ENCODE measurements at places on chromosomes 6 and 20. TPM values are rescaled to one million over a fixed set of nuclear protein-coding genes. Genes with fewer than 3 reads are reported as not detected.
A peak's percentile ranks its signal among the peaks of the same experiment; 100 is the strongest.

- no peak for DNase-seq
Observed at GRCh38 chr6:81906709-81907204, 154.3 kb upstream of the TENT5A start.

- DNase-seq: peak; percentile 6
Observed at GRCh38 chr20:35012227-35013069, 56.8 kb downstream of the MYH7B start.

DNA sequence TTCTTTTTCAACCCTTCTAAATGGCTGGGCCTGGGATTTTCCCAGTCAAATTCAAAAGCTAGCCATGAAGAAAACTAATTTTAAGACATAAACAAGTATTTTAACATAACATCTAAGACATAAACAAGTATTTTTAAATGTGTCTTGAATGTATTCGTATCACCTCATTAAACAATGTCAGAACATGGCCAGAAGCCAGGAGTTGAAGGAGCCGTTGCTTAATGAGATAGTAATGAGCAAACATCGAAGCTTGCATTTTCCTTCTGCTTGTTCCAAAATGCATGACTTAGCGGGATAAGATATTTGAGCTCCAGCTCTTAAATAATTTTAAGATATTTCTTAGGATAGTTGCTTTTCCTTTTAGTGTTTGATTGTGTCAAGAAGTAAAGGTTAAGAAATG is 4.2 kb upstream of the RNF182 start:
- DNase-seq: no peak

DNA sequence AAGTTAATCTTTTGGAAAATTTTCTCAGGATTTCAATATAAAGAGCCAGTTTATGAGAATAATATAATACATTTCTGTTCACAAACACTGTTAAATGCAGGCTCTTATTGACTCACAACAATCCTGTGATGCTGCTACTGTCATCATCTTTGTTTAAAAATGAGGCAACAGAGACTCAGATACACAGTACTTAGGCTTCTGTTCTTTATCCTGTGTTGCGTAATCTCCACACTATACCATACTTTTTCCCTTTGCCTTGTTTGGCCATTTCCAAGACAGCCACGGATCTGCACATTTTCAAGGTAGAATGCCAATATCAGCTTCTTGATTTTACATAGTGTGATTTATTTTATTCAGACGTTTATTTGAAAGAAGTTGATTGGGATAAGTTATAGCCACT is 699.0 kb upstream of the CITED2 start:
- DNase-seq: no peak

DNA sequence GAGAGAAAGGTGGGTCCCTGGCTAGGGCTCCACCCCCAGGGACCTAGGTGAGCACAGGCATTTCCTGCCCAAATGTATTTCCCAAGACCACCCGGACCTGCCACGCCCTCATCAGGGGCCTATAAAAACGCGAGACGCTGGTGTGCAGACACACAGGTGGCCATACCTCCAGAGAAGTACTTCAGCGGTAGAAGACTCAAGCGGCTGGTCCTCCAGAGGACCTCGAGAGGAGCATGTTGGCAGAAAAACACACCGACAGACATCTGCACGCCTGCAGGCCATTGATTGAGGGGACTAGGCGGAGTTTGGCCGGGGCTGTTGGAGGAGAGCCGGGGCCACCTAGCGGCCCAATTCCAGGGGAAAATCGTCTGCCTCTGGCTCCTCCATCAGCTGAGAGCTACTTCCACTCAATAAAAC is 695.8 kb upstream of the MMS22L start:
- DNase-seq: no peak

DNA sequence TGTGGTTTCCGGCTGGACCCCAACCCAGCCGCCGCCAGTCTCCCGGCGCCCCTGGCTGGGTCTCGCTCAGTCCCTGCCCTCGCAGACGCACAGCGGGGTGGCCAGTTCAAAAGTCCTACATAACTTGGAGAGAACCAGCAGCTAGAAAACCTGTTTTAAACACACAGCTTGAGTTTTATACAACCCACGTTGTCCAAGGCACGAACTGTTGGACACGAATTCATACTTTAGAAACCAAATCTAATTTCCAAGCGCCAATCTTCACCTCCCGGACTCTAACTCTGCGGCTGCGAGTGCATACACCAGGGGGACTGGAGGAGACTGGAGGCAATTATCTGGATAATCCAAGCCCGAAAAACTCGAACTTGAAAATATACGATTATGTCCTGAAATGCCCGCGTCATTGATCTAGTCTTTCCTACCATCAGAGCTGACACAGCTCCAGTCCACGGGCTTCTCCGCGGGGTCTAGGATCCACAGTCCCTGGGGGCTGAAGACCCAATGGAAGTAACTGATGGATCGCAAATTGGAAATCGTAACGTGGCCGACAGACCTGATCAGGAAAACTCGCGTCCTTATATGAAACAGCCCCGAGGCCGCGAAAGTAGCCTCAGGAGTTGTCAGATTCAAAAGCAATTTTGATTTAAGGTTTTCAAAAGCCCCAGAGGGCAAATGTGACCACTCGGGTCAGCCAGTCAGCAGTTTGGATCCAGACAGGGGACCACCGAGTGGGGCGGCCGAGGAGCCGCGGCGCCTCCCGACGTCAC is 843 bp upstream of the HEY2 start:
- DNase-seq: peak; percentile 37

The CLIC5 gene
- total RNA-seq: 6.0 TPM

GRCh38 chr6:149081281-149081680 is 236.2 kb upstream of the TAB2 start:
- DNase-seq: no peak

DNA sequence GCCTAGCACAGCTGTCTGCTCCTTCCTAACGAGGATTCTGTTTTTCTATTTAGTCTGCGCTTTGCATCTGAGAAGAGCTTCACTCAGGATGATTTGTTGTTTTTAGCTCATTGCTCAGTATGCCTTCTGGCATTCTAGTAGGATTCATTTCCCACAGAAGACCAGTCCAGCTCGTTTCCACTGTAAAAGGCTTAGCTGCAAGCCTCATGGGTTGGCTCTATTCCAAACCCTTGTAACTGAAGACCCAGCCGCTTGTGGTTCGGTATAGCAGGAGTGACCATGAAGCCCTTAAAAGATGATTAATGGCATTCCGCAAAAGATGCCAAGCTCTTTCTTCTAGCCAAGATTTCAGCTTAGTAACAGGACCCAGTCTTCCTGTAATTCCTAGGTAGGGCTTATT is 7.2 kb downstream of the ADGRF1 start:
- no peak for DNase-seq

The GFOD1 gene
- total RNA-seq: 5.9 TPM

- no peak for DNase-seq
Observed at GRCh38 chr6:46583721-46584120, 68.9 kb downstream of the CYP39A1 start.

GRCh38 chr20:53678990-53679596 is 85.5 kb upstream of the ZNF217 start:
- DNase-seq: no peak

GRCh38 chr20:63183422-63184146 is 32.3 kb downstream of the YTHDF1 start:
- peak; percentile 67 for DNase-seq

- no peak for DNase-seq
Observed at GRCh38 chr6:140001821-140002341, 627.4 kb upstream of the CITED2 start.

Data from activated naive CD8-positive, alpha-beta T cell treated with anti-CD3 and anti-CD28 coated beads, Interleukin-2, amount 10 ng/mL, durations not matched to agents 7 days and 5 days (primary cell).